Left cardiac atrium (tissue), 4 donors: ENCODE measurements at places on chromosomes 12 and 14. TPM values are rescaled to one million over a fixed set of nuclear protein-coding genes. Genes with fewer than 3 reads are reported as not detected.

PLEKHG7 gene
- total RNA-seq, result not detected

CPNE6 gene
- not detected for total RNA-seq

ANAPC7 gene
- total RNA-seq, result 35.0 TPM

STAC3 gene
- total RNA-seq, result 1.2 TPM

DNA sequence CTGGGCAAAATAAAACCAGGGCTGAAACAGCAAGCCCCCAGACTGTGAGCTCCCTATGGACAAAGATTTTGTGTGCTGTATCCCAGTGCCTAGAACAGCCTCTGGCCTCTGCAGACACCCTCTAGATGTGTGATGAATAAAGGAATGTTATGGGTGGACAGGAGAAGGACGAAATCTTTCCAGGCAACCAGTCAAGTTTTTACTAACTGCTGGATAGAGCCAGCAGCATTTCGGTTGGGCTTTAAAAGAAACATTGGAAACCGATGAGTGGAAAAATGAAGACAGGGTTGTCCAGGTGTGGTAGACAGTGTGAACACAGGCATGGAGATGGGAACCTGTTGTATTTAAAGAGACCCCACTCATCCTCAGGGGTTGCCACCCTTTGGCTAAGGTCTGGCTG is 4.0 kb downstream of the CHGA start:
- DNase-seq, result no peak

- no peak for DNase-seq
Observed at GRCh38 chr12:96502949-96503532, 13.7 kb downstream of the CFAP54 start.

DNA sequence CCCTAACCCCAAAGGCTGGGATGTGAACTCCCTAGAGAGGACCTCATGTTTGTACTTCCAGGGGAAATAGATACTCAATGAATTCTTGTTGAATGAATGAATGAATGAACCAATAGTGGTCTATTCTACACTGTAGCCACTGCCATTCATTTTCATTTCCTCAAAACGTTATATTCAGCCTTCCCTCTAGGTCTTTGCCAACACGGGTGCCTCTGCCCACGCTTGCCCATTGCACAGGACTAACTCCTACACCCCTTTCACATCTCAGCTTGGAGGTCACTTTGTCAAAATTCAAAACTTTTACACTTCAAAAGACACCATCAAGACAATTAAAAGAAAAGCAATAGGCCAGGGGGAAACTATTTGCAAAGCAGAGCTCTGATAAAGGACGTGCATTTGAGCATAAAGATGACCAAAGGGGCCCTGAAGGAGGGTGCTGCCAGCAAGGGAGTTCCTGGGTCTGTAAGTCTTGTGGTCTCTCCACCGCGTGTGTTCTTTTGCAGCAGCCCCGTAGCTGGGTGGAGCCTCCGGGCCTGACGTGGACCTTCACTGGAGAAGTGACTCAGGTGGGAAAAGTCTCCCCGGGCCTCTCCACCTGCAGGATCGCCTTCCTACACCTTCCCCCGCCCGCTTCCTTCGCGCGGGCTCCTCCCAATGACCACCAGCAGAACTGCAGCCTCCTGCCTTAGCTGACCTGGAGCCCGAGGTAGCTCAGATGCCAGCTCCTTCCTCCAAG is 31.5 kb downstream of the TMEM63C start:
- no peak for DNase-seq

DNA sequence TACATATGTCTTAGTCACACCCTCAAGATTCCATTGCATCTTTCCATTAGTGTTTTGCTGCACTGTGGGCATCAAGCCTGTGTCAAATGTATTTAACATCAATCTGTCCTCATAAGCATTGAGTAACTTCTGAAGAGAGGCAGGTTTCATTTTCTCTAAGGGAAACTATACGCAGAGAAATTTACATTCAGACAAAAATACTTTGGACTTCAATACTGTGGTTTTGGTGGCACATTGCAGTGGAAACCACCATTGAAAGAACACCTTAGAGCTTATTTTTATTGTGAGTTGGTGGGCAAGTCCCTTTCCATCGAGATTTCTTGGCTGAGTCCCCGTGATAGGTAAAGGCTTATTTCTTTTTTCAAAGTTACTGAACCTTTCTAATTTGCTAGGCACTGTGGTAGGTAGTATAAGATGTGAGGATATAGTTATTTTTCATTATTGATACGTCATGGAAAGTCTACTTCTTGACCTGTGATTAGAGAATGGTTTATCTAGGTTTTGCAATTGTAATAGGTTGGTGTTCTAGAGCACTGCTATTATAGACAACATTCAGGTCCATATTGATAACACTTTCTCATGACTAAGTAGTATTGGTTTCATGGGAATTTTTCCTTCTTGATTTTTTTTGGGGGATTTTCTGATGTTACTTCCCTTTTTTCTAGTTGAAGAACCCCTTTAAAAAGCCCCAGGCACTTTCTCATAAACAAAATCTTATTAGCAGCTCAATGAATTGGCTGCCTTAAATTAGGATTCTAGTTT is 81.9 kb downstream of the CFAP54 start:
- no peak for DNase-seq
